ENCODE measurements at places on chromosomes 4 and X. TPM values are rescaled to one million over a fixed set of nuclear protein-coding genes. Genes with fewer than 3 reads are reported as not detected.

MAP7D2 gene
- 0.24 TPM for total RNA-seq

ZNF141 gene
- 41.7 TPM for total RNA-seq

PAGE1 gene
- not detected for total RNA-seq

SOD3 gene
- 10.4 TPM for total RNA-seq

GUCY1B1 gene
- total RNA-seq: 53.9 TPM

HAUS3 gene
- 17.1 TPM for total RNA-seq

FRMD7 gene
- 0.48 TPM for total RNA-seq

DNA sequence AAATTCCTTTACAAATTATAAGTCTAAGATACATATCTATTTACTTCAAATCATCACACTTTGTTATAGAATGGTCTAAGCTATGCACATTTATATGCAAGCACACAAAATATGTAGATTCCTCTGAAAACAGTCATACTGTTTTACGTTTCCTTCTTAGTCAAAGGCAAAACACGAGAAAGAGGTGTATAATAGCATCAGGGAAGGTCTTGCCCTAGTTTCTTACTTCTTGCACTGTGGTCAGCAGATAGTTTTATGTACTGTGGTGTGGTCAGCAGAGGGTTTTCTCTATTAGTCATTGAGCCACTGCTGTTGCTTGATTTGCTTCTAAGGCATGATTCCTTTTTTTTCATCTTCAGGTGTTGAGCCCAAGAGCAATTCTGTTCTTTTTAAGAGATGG is 117.7 kb downstream of the ADAM29 start:
- no peak for DNase-seq

- no peak for DNase-seq
Measured at GRCh38 chr4:140448162-140448561, 20.7 kb upstream of the CLGN start.

DNA sequence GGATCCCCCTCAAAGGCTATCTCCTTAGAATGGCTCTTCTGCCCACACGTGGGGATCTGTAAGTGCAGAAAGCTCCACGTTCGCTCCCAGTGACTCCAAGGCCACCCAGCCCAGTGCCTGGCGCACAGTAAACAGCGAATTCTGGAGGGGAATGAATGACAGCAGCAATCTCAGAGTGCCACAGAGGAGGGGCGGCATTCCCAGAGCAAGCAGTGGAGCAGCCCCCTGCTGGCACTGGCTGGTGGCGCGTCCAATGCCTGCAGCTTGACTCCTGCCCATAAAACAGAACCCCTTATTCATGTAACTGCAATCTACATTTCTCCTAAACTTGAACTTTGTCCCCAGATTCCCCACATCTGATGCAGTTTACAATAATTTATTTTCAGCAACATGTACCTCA is 6.9 kb upstream of the HELT start:
- no peak for DNase-seq

DNA sequence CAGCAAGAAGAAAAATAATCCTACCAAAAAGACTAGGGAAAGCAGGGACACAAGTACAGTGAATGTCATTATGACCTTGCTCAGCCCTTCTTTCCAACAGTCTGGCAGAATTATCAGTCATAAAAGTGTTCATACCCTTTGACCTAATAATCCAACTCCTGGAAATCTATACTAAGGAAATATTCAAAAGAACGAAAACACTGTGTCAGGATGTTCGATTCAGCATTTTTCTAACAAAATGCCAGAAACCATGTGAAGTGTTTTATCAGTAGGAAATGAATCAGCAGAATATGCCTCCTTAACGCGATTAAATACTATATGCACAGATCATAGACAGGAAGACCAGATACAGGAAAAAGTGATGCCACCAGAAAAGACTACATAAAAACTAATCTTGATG is 16.2 kb upstream of the S100G start:
- peak; percentile 46 for DNase-seq

GRCh38 chr4:948101-948935 is 16.1 kb downstream of the TMEM175 start:
- DNase-seq: no peak

GRCh38 chr4:186932196-186932595 is 208.5 kb upstream of the FAT1 start:
- DNase-seq: no peak

DNA sequence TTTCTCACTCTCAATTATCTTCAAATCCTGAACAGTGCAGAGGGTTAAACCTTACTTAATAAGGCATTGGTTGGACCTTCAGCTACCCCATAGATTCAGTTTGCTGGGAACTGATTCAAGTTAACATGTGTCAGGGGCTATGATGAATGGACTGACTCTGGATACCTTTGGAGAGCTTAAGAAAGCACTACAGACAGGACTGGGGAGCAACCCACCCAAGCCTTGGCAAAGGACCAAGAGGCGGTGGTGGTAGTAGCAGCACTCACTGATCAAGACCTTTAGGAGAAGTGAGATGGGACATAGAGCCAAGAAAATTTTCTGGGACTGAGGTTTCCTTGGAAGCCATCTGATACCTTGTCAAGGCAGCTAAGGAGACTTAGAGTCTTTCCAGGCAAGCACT is 43.0 kb upstream of the TAPT1 start:
- no peak for DNase-seq

GRCh38 chr4:82104578-82104977 is 269.2 kb downstream of the HNRNPD start:
- DNase-seq: no peak

DNA sequence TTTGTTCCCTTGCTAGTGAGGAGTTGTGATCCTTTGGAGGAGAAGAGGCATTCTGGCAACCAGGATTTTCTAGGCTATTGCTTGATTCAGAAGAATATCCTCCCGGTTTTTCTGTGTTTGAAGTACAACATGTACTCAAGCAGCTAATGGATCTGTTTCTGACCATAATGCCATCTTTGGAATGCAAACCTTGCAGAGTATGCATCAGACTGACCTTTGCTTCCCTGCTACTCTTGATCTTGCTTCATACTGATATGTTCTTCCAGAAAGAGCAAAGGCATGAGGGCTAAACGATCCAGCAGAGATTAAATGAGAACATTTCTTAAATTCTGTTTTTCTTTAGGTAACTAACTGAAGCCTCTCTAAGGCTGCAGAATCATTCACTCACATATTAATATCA is 265.4 kb upstream of the SLC7A11 start:
- DNase-seq: peak; percentile 42

DNA sequence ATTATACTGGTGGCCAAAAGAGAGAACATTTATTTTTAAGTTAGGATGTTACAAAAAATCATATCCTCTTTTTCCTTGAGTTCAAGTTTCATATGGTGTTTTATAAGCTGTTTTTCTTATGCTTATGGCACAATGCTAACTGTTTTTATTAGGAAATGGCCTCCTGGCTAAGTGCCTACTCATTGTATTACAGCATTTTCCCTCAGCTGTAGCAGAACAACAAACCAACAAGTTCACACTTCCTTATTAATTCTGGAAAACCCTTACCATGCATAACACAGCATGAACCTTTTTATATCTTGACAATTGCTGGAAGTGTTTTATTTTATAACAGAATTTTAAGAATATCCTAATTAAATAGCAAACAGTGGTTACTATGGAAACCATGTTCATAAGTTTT is 165.8 kb downstream of the GASK1B start:
- peak; percentile 66 for DNase-seq
